Endothelial cell (in vitro differentiated cells): ENCODE measurements at places on chromosomes 2 and 18. TPM values are rescaled to one million over a fixed set of nuclear protein-coding genes. Genes with fewer than 3 reads are reported as not detected.

Gene RGPD4
- total RNA-seq: not detected

GRCh38 chr2:216292886-216293301, 79.4 kb downstream of the MARCHF4 start:
- DNase-seq: no peak

DNA sequence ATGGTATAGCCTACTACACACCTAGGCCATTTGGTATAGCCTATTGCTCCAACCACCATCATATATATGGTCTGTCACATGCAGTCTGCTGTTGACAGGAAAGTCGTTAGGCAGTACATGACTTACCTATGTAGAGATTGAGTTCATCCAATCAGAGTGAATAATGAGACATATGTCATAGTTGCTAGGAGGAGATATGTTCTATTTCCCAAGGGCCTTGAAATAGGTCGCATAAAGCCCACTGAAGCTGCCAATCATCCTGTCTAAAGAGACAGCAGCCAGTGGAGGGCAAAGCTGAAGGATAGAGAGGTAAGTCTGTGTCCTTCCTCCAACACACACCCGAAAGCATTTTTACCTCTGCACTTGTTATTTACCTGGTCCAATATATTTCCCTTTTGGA, 263.4 kb downstream of the PTPRM start:
- DNase-seq: no peak

Gene PTCD3
- total RNA-seq: 80.9 TPM

Gene TGFA
- 4.7 TPM for total RNA-seq
